Endothelial cell of umbilical vein (primary cell): ENCODE measurements at places on chromosomes 7 and 10. TPM values are rescaled to one million over a fixed set of nuclear protein-coding genes. Genes with fewer than 3 reads are reported as not detected.

GRCh38 chr7:37118004-37118403, 330.7 kb downstream of the ELMO1 start:
- no peak for DNase-seq

DNA sequence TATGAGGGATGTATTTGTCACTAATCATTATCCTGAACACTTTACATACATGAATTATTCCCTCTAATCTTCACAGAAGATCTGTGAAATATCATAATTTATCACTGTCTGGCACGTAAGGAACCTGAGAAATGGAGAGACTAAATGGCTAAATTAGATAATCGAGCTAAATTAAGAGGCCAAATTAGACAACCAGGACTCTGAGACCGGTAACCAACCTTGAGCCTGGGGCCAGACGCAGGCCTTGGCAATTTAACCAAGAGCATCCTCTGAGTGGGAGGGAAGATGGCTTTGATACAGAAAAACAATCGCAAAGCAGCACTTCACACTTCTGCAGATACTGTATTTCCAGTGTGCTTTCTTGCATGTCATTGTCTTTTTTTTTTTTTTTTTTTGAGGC, 21.4 kb downstream of the SVOPL start:
- no peak for DNase-seq

Gene ENTPD1
- 23.0 and 27.0 TPM in 2 replicates for total RNA-seq

DNA sequence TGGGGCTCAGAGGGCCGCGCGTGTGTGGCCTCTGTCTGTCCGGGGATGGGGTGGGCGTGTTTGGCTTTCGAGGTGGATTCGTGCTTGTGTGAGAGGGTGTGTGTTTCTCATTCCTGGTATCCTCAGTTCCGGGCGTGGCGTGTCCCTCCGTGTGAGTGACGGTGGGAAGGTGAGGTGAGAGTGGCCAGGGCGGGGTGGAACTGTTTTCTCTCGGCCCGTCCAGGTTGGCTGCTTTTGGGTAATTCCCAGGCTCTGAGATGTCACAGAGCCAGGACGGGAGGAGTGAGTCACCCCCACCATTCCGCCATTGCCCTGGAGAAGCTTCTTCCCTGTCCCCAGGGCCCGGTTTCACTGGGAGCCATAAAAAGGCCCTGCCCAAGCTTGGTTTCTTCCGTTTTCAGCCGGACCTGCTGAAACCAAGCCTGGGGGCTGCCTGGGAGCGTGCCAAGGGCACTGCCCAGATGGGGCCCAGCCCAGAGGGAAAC, 21.3 kb upstream of the CLDN4 start:
- DNase-seq = no peak

GRCh38 chr7:41047789-41048191, 655.1 kb downstream of the INHBA start:
- DNase-seq = no peak

- no peak for DNase-seq
Observed at GRCh38 chr10:85995791-85996190, 370.8 kb downstream of the GRID1 start.

Gene ITIH2
- total RNA-seq = not detected in 2 replicates

GRCh38 chr7:102273749-102274712, 12.6 kb upstream of the SH2B2 start:
- no peak for DNase-seq
